CD4-positive, alpha-beta T cell treated with Interleukin-17A for 4 hours (primary cell): ENCODE measurements at places on chromosomes 3 and 15.
A peak's percentile ranks its signal among the peaks of the same experiment; 100 is the strongest.

GRCh38 chr15:34616613-34617012, 33.2 kb upstream of the GOLGA8B start:
- DNase-seq: no peak

DNA sequence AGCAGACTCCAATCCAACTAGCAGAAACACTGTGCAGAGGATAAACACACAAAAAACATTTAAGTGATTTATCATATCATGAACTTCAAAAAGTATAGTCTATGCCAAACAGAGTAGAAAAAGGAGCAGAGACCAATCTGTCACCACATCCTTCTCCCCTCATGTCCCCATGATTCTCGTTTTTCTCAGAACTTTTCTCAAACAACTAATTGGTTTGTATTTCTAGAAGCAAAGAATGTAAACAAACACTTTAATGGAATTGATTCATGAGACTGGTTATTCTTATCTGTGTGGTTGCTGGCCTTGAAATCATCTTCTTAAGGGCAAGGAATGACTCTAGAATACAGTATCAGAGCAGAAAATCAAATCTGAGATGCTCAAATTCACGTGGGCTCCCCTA, 294.2 kb upstream of the THBS1 start:
- DNase-seq: no peak

DNA sequence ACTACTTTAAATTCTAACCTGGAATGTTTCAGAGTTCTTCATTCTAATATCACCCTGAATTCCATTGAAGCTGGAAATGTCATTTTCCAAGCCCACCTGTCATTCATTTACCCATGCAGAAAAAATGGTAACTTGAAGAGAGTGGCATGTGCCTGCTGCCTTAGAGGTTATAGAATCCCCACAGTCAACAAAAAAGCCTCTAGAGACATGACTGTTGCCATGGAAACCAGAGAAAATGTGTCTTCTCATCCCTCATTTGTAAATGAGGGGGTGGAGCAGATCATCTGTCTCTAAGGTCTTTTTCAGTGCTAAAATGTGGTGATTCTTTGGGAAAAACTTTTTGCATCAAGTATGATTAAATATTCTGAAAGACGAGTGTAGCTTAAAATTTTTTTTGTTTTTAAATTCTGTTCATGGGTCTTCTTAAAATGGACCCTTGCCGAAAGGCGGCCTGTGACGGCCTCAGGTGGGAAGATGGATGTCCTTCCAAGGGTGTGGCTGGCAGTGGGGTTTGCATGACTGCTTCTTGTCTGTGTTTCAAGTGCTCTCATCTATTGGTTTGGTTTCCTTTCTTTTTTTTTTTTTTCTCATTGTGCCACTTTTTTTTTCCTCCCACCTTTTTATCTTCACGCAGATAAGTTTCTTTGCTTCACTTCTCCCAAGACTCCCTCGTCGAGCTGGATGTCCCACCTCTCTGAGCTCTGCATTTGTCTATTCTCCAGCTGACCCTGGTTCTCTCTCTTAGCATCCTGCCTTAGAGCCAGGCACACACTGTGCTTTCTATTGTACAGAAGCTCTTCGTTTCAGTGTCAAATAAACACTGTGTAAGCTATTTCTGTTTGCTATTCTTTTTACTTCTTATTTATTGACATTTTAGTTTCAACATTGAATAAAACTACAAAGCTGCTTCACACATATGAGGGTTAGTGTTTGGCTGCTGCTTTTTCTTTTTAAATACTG, 23.0 kb downstream of the TPM1 start:
- DNase-seq: no peak

GRCh38 chr3:50242381-50242770, 6.4 kb downstream of the GNAI2 start:
- DNase-seq: peak; percentile 31

GRCh38 chr3:100954990-100955389, 38.2 kb downstream of the ABI3BP start:
- DNase-seq: no peak

- DNase-seq: no peak
These were observed 29.9 kb upstream of the GNB5 start for GRCh38 chr15:52220937-52221660.

DNA sequence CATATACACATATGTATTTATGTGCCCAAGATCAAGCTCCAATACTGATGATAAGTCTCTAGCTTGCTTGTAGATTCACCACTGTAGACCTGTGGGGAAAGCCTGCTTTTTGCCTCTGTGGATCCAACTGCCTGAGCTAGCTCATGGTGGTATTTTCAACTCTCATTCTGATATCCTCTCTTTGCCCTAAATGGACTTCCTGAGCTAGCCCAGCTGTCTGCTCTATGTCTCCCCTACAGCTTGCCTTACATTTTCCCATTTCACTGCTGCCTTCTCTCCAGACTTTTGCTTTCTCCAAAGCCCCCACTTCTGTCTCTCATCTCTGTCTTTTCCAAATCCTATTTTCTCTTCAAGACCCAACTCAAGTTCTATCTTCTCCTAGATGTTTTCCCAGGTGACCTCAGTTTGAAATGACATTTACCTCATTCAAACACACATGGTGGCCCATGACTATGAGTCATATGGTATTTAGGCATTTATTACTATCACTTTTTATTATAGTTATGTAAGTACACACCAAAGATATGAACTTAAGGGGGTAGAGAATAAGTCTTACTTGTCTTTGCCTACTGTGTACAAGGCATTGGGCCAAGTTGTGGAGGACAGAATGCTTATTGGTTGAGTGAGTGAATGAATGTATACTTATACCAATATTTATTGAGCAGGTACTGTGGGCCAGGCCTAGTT, 191.7 kb downstream of the NR1D2 start:
- DNase-seq: no peak

DNA sequence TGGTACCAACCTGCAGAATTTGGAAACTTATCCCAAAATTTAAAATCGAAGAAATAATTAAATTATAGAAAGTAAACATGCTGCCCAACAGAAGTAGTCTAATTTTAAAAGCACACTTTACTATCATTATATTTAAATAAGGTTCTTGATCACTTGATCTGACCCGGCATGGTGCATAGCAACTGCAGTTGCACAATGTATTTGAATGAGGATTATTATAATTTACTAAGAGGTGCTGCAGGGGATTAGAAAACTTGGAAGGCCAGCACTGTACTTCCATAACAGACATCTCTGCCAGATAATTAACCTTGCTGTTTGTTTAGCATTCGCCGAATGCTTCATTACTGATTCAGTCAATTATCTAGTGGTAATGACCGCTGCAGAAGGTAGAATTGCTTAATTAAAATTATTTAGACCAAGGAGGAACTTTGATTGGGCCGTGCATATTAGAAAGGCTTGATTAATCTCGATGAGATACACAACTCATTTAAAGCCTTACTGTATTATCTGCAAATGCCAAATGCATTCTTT, 971.6 kb downstream of the ZPLD1 start:
- no peak for DNase-seq

DNA sequence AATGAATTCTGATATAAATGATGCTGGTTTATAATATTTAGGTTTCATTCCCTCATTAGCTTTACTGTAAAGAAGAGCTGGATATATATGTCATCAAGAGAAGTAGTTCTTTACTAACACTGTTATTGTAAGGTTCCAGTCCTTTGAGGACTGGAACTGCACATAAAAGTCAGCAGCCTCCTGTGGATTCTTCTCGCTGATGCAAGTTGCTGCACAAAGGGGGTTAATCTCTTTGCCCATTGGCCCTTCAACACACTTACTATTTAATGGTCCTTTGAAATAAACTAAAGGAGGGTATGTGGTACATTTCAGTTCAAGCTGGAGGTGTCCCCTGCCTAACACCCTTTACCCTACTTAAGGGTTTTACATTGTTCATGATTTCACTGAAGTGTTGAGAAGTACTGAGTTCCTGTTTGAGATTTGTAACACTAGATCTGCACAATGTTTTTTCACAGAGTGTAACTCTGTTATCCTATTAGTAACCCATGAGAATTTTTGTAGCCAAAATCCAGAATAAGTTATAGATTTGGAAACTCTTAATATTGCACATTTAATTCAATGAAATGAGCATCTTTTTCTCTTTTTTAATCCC, 43.9 kb downstream of the NR2C2 start:
- no peak for DNase-seq

- DNase-seq: no peak
These were observed 24.4 kb upstream of the SLC24A5 start for GRCh38 chr15:48096355-48096786.

DNA sequence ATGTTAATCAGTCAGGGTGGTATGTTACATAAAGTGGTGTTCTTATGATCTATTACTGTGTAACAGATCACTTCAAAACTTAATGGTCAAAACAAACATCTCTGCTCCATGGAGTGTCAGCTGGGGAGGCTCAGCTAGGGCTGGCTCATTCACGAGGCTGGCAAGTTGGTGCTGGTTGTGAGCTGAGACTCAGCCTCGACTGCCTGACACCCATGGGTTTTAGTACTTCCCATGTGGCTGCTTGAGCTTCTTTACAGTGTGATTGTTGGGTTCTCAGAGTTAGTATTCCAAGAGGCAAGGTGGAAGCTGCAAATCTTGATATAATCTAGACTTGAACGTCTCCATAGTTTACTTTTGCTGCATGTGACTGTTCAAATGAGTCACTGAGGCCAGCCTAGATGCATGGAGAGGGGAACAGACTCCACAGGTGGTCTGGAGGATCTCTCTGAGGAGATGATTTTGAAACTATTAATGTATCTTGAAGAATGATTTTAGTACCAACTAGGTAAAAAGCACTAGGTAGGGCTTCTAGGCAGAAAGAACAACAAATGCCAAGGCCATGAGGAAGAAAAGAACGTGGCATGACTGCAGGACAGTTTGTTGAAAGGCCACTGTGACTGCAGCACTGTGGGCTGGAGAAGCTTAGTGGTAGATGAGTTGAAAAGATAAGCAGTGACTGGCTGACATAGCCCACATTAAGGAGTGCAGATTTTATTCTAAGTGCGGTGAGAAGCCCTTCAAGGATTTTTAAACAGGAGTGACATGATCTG, 281.1 kb upstream of the PROK2 start:
- no peak for DNase-seq
